NCI-H1694 treated with DMSO at 0.1 percent for 48 hours (cell line): ENCODE measurements at places on chromosomes 7 and 10.

DNA sequence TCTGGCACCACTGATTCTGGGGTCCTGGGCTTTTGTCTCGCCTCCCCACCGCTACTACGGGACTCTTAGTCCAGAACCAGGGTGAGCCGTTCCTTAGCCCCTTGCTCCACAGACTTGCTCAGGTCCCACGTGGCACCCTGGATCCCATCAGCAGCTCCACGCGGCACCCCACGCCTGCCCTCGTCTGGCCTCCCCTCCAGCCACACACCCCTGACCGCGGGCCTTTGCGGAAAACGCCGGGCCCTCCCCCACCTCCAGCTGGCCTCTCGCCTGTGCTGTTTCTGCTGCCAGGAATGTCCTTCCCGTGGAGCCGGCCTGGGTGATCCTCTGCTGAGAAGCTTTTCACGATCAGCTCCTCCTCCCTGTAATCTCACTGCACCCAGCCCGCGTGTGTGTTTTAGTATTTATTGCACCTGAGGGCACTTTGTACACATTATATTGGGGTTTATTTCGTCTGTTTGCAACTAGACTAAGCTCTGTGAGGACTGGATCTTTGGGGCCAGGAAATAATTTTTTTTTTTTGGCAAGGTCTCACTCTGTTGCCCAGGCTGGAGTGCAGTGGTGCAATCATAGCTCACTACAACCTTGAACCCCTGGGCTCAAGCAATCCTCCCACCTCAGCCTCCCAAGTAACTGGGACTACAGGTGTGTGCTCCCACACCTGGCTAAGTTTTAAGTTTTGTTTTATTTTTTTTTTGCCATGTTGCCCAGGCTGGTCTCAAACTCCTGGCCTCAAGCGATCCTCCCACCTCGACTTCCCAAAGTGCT lies 10.5 kb upstream of the TTYH3 start:
- DNase-seq: no peak

- DNase-seq: no peak
Measured at GRCh38 chr7:131431289-131431688, 103.6 kb downstream of the MKLN1 start.

DNA sequence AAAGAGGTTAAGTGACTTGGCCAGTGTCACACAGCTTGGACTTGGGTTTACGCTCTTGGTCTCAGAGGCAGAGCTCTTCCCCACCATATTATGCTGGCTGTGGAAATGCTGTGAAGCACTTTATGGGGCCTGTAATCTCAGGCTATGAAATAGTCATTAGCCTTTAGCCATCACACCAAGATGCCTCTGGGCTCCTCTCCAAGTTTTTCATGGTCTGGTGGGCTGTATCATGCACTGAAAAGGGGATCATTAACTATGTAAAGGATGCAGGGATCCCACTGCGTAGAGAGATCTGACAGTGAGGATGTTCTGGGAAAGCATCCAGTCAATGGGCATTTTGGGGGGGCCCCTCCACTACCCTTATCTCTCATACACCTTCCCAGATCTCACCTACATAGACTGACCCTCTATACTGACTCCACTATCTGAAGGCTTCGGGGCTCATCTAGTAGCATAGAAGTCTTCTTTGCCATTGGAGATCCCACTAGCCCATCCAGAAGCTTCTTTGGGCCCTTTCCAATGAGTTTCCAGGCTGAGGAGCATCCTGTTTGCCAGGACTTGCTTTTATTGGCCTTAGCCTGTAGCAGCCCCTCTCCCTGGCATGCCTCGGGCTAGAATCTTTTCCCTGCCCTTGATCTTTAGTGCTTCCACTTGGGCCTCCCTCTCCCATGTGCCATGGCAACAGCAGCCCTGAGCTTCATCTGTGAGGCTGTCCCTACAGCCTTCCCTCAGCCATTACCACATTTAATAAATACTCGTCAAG lies 19.6 kb downstream of the FRMPD2 start:
- peak; percentile 54 for DNase-seq

GRCh38 chr10:14758994-14759664 lies 15.6 kb downstream of the FAM107B start:
- no peak for DNase-seq

DNA sequence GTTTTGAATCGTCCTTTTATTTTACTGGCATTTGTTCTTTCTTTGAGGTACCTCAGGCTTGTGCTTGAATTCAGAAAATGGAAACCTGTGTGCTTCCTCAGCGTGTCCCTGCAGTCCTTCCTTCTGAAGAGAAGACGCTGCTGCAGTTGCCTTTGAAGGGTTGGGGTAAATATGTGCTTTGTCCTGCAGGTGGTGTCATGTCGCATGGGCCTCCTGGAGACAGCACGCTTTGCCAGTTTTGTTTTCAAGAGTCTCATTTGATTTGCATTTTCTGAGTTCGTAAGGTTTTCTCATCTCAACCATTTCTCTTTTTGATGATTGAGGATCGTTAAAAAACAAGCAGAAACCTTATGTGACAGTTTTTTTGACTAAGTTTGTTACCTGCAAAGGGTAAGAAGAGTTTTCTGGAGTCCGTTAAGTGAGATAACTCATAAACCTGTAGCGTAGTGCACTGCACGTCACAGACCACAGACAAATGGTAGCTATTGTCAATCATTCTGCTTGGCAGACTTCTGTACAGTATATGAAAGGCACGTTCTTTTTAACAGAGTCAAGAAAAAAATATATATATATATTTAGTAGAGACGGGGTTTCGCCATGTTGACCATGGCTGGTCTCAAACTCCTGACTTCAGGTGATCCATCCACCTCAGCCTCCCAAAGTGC lies 57.0 kb downstream of the CDC123 start:
- no peak for DNase-seq

GRCh38 chr10:33234831-33235237 lies 99.6 kb downstream of the NRP1 start:
- no peak for DNase-seq

- no peak for DNase-seq
Measured at GRCh38 chr7:156162451-156162850, 350.2 kb upstream of the SHH start.

GRCh38 chr7:155213955-155214740 lies 83.5 kb upstream of the INSIG1 start:
- DNase-seq: no peak

- peak; percentile 6 for DNase-seq
Measured at GRCh38 chr10:106705681-106706100, 458.8 kb downstream of the SORCS1 start.

- no peak for DNase-seq
Measured at GRCh38 chr7:27905951-27906350, 166.0 kb downstream of the TAX1BP1 start.

- no peak for DNase-seq
Measured at GRCh38 chr7:11848251-11848650, 16.3 kb upstream of the THSD7A start.

DNA sequence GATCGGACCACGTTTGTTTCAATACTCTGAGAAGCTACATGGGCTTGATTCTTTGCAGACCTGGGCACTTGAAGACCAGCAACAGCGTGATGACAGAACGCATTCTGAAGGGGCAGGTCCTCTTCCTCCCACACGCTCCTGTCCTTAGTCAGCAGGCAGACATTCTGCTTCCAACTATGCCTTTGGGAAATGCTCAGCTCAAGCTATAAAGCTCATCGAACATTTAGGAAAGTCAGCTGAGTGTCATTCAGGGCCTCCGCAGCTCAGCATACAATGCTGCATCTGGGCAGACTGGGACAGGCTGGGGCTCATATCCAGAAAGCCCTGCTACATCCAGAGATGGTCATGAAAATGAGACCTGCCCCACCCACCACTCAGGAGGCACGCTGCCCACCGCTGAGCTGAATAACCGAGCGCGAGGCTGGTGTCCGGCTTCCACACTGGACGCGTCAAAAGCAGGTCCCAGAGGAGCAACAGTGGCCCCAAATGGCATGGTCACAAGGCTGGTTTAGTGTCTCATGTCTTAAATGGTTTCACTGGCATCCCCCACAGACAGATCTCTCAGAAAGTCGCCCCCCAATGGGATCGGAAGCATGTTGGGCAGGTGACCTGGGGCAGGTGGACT lies 274.0 kb downstream of the DNAJB6 start:
- DNase-seq: no peak
